Lung microvascular endothelial cell (primary cell): ENCODE measurements at places on chromosomes 6 and 20.

DNA sequence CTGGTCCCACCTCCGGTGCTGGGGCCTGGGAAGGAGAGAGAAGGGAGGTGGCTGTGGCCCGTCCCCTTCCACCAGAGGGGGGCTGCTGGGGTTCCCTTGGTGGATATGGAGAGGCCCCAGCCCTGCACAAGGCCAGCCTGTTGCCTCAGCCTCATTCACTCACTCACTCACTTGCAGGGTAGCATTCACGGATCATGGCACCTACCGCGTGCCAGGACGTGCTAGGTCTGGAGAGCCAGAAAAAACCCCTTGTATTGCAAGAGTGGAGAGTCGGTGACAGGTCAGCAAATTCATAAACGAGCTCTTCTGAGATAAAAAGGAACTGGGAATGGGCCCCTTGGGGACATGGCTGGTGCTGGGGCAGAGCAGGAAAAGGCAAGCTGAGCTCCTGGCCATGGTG is 6.4 kb upstream of the ZBTB46 start:
- no peak for DNase-seq

GRCh38 chr6:149139782-149140136 is 177.8 kb upstream of the TAB2 start:
- DNase-seq = no peak

GRCh38 chr6:28145231-28145630 is 3.5 kb downstream of the ZKSCAN8 start:
- DNase-seq = no peak

- no peak for DNase-seq
Observed at GRCh38 chr20:42567409-42567808, 622.3 kb downstream of the PTPRT start.

DNA sequence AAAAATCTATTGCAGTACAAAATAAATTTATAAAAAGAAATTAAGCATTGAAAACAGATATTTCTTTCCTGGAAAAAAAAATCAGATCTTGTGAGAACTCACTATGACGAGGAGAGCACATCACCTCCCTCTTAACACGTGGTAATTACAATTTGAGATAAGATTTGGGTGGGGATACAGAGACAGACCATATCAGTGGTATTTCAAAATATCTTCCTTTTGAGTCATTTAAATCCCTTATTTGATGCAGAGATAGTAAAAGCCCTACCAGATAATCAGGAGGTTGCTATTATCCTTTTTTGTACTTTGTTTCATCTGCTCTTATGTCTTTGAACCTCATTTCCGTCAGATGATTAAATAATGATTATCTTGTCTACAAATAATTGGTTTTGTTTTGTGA is 800.4 kb downstream of the KIF16B start:
- no peak for DNase-seq

DNA sequence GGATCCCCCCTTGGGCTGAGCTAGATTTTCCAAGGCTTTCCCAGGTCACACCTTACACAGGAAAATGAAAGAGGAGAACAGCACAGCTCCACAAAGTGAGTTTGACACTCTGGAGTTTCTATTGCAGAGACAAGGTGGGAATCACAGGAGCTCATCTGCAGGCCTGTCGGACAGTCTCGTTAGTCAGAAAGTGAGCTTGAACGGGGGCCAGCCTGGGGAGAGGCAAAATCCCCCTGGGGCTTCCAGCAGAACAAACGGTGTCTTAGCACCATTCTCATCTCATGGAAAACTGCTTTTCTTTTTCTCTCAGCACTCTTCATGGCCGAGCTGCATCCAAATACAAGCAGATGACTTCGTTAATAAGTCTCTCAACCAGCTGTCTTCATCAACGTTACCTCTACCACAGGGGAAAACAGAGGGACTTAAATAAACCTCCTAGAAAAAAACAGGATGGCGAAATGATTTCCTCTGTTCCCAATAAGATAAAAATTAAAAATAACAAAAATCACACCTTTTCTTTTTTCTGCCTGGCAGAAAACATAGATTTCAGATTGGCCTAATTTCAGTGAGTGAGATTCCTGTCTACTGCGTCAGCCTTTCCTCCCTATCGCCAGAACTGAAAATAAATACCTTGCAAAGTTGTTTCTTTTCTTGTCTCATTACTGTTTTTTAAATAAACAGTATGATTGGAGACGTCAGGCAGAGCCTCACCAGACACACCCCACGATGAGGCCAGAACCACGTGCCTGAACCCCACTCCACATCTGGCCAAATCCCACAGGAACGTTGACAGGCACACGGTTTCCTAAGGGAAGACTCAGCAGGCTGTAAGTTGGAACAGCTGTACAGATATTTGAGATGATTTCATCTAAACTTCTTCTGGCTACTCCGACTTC is 219.0 kb downstream of the TTLL2 start:
- DNase-seq = peak; percentile 78

DNA sequence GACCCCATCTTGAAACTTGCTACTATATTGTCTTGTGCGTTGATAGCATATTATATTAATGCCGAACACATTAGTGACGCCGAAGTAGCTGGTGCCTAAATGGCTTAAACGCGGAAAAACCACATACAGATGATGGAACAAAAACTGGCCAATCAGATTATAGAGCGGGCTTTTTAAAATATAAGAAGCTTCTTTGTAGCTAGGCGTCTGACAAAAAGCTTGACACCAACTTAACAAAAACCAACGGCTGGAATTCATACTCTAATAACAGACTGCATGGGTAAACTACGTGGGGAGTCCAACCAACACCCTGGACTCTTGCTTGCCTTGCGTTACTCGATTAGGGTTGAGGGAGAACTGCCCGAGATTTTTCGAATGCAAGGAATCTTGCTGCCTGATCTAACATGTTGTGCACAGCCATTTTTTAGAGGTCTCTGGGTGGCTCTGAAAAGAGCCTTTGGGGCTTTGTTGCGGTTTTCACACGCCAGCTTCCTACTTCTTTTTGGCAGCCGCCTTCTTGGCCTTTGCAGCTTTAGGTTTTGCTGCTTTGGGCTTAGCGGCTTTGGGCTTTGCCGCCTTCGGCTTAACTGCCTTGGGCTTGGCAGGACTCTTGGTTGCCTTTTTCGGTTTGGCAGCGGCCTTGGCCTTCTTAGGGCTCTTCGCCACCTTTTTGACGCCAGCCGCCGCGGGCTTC is 45.7 kb downstream of the OR2B2 start:
- peak; percentile 63 for DNase-seq
